ENCODE measurements at places on chromosomes 7 and 10.
A peak's percentile ranks its signal among the peaks of the same experiment; 100 is the strongest.

- no peak for DNase-seq
Observed at GRCh38 chr7:29841926-29842701, 35.8 kb downstream of the WIPF3 start.

GRCh38 chr7:125074141-125074540 lies 144.5 kb upstream of the POT1 start:
- DNase-seq: no peak

- DNase-seq: no peak
Observed at GRCh38 chr7:158581440-158582088, 6.1 kb downstream of the PTPRN2 start.

- DNase-seq: no peak
Observed at GRCh38 chr7:19963695-19964094, 190.3 kb upstream of the TMEM196 start.

GRCh38 chr10:83957168-83957947 lies 182.0 kb upstream of the GHITM start:
- no peak for DNase-seq

GRCh38 chr7:111815354-111815753 lies 253.1 kb upstream of the IMMP2L start:
- no peak for DNase-seq

- no peak for DNase-seq
Observed at GRCh38 chr10:109996225-109996624, 11.6 kb upstream of the ADD3 start.

DNA sequence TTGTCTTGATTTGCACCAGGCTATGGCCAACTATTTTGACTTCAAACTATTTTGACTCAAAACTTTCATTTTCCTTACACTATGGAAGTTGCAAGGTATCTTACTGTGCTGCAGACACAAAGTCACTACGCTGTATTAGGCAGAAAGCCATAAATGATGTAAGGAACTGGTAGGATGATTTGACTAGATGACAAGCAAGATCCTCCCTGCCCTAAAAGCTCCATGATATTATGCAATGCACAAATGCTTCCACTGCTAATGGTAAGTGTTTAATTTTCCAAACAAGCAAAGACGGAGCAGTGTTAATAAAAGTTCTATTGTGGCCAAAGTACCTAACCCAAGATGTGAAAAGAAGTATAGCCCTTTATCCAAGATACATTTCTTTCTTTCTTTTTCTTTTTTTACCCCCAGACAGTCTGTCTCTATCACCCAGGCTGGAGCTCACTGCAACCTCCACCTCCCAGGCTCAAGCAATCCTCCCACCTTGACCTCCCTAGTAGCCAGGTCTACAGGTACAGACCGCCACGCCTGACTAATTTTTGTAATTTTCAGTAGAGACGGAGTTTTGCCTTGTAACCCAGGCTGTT lies 98.2 kb downstream of the ANK3 start:
- no peak for DNase-seq

- no peak for DNase-seq
Observed at GRCh38 chr7:24381894-24382505, 98.0 kb downstream of the NPY start.

GRCh38 chr10:116240157-116240950 lies 32.7 kb downstream of the GFRA1 start:
- DNase-seq: no peak

- DNase-seq: no peak
Observed at GRCh38 chr7:105642264-105642663, 61.0 kb upstream of the EFCAB10 start.

DNA sequence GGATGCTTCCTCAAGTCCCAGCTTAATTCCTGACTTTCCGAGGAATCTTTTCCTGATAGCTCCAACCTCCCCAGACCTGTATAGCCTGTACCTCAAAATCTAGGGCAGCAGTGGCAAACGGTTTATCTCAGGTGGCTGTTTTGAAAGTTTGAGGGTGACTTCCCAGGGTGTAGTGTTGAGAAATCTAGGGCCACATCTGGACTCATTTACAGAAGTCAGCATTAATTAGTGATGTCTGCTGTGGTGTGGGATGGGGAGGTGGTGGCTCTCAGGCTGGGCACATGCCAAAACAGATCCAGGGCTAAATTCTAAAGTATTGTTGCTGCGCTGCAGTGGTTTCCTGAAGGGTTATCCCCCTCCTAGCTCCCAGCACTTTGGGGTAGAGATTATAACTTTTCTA lies 38.0 kb downstream of the UNC5B start:
- DNase-seq: no peak

DNA sequence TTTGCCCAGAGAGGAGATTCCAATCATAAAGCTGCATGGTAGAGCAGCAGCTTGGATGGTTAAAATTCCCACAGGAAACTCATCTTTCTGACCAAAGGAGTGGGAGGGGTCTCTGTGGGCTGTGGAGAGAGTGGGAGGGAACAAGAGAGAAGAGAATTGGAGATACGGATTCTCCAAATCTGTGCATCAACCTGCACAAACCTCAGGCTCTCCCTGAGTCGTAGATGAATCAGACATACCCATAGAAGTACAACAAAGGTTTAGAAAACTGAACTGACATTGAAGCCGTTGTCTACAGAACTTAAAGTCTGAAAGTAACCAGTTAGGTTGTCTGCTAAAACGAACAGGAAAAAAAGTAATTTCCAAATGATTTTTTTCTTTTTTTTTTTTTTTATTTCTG lies 41.9 kb downstream of the CYCS start:
- no peak for DNase-seq

- no peak for DNase-seq
Observed at GRCh38 chr7:106625678-106626301, 35.2 kb downstream of the CCDC71L start.

DNA sequence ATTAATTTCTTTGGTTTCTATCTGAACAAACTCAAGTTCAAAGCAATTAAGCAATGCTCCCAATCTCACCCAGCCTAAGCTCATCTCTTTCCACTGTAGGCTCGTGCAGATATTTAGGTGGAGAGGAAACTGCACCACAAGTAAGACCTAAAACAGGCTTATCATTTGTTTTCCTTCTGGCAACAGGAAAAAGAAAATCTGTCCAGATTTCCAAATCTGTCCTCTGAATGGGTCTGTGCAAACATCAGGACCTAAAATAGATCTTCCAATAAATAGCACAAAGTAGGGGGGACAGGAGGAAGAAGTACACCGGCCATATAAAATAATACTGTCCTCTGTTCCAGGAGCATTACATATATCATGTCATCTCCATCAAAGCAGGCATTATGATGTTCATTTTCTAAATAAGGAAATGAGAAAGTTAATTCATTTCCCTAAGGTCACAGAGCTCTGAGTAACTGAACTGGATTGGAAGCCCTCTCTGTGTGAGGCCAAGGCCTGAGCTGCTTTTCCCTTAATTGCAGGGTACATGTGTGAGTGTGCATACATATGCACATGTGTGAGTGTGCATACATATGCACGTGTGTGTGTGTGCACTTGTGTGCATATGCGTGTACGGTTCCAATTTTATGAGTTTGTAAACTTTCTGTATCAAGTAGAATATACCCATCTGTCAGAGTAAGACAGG lies 92.8 kb upstream of the PARD3 start:
- no peak for DNase-seq

DNA sequence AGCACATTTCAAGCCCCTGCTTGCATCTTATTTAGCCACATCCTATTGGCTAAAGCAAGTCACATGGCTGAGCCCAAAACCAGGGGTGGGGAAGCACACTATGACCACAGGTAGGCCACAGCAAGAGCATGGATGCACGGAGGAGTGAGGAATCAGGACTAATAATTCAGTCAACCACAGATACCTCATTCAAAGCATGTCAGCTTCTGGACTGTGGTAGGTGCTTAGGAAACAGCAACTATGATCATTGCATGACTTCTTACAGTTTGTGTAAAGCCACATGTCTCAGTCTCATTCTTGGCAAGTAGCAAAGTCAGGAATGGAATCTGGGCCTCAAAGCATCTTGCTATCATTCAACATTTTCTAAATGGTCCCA lies 79.0 kb upstream of the EMX2 start:
- DNase-seq: no peak

GRCh38 chr10:8137726-8138125 lies 83.2 kb downstream of the GATA3 start:
- DNase-seq: no peak

- no peak for DNase-seq
Observed at GRCh38 chr7:65477326-65477725, 103.7 kb downstream of the ZNF92 start.

DNA sequence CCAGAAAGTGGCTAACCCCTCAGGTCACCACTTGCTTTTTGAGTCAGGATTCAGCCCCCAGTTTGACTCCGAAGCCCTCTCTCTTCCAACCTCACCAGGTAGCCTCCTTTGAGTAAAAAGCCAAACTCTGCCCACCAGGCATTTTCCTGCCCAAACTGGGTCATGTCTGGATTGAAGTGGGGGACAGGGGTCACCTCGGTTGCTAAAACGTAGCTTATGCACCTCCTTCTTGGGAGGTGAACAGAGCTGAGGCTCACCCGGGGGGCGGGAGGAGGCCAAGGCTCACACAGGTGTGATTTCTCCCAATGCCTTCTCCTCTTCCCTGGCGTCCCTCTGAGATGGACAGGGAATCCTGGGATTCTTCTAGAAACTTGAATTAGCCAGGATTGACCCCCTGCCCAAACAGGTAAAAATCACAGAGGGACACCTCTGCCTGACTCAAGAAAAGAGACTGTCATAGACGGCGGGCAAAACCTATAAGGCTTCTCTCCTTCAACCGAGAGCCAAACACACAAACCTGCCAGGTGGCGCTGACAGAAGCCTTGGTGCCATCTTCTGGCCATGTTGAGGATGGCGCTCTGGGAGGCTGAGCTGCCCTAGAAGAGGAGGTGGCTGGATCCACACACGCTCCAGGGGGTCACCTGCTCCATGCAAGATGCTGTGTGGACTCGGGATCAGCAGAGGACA lies 51.6 kb downstream of the PRLHR start:
- DNase-seq: peak; percentile 13

DNA sequence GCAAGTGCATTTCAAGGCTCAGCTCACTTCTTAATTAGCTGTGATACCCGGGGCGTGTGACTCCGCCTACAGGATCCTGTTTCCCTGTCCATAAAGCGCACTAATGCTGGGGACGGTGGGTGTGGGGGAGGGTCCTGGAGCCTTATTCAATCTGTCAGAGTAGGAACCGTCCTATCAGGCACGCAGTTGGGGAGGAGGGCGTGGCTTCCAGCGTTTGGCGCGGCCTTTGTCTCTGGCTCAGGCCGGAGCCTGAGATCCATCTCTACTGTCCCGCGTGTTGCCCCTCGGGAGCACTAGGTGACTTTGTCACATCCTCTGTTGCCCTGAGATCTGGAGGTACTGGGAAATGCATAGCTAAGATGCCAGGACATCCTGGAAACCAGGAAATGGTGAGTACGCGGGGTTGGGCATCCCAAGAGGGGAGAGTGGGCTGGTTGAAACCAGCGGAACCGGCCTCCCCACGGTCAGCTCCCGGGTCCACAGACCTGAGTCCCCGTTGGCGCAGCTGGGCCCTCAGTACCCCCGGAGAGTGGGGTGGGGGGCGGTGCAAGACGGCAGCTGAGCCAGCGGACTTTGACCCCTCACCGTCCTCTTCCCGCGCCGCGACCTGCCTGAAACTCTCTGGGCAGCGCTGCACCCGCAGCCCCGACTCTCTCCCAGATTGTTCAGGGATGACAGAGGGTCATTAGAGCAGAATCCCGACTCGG lies 104.4 kb upstream of the ZNF92 start:
- DNase-seq: no peak

GRCh38 chr7:72087926-72088325 lies 324.2 kb downstream of the CALN1 start:
- DNase-seq: no peak

DNA sequence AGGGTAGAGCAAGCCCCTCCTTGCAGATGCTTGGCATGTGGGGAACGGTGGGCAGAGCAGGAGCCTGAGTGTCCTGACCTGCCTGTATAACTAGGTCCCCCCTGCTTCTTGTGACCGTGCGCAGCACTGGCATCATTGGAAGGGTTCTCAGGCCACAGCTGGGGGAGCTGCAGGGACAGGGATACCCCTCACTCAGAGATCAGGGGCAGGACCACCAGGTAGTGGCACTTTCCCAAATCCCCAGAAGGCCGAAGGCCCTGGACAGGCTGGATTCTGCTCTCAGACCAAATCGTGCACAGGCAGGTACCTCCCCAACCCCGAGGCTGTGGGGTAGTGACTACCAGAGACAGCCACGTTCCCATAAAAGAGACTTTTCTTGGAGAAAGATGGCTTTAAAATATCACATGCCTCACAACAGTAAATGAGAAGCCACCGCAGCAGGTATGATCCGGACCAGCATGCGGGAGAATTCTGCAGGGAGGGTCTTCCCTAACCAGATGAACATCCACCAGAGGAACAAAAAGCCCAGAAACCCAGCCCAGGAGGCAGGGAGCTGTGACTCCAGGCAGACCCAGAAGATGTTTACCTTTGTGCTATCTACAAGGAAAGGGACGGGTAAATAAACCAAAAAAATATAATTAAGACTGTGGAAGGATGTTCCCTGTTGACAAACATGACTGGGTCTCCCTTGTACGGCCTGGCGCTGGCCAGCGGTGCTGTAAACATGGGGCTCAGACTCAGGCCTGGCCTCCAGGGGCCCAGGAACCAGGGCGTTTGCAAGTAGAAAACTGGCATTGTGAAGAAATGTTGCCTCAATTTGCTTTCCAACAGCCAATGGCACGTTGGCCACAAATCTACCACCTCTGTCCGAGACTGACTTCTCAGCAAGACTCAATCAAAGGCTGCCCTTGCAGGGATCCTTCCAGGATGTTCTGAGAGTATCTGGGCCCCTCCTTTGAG lies 180.0 kb downstream of the TNS3 start:
- no peak for DNase-seq

DNA sequence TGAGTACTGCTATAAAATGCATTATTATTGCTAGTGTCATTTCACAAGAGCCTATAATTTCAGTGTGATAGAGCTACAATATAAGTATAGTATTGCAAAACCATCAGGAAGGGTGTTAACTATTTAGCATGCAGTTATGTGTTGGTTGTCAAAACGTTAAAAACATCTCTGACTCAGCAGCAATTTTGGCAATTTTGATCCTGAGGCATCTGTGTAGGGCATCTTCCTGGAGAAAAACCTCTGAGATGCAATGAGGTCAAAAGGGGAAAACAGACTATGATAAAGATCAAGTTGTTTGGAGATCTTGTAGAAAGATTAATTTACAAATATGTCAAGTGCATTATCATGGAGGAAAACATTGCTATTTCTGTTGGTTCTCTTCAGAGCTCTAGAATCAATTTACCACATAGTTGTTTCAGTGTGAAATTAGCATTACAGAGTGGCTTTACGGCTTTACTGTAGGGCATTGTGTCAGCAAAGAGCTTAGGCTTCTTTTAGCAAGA lies 5.3 kb downstream of the CFTR start:
- DNase-seq: no peak

DNA sequence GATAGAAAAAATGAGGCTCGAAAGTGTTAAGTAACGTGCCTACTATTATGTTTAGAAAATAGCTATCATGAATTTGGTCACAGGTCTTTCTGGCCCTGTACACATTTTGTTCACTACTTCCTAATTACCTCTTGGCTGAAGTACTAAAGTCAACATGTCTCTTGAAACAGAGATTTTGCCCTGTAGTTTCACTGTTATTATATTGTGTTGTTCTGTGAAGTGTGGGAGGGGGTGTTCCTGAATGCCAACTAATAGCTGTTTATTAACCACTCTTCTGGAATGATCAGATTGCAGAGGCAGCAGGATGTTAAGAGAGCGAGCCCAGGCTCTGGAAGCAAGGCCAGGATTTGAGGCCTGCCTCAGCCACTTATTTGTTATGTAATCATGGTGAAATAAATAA lies 72.1 kb downstream of the RNF133 start:
- DNase-seq: no peak

- no peak for DNase-seq
Observed at GRCh38 chr10:107715565-107715964, 551.1 kb upstream of the SORCS1 start.

Measured in activated naive CD4-positive, alpha-beta T cell (primary cell).